ENCODE measurements at places on chromosomes 11 and 22.
A peak's percentile ranks its signal among the peaks of the same experiment; 100 is the strongest.

DNA sequence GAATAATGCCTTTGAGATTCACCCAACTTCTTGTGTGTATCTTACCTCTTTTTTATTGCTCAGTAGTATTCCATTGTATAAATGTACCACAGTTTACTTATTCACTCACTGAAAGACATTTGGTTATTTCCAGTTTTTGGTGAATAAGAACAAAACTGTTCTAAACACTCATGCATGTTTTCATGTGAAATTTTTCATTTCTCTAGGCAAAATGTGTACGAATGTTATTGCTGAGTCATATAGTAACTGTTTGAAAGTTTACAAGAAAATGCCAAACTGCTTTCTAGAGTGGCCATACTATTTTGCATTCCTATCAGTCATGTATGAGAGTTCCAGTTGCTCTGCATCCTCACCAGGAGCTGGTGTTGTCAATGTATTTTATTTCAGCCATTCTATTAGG is 8.8 kb upstream of the EMSY start:
- peak; percentile 4 for DNase-seq

- DNase-seq, result no peak
These were observed 21.6 kb downstream of the P2RY2 start for GRCh38 chr11:73239571-73240189.

GRCh38 chr11:116851626-116852025 is 14.2 kb upstream of the APOA1 start:
- DNase-seq, result no peak

- DNase-seq, result no peak
These were observed 11.2 kb upstream of the SYT8 start for GRCh38 chr11:1823376-1824220.

DNA sequence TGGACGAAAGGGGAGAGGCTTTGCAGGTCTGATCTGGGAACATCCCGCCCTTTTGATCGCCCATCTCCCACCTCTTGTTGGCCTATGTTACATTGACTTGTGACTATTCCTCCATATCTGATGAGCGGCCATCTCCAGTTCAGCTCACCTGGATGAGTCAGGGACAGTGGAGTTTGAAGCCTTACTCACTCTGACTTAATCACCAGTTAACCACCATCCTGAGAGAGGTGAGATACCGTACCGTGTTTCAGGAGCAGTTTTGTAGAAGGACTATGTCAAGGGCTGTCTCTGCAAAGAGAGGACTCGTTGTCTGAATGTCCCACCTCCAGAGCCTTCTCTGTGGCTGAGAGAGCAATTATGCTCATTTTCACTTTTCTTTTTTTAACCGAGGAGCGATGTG is 771.7 kb downstream of the NTM start:
- no peak for DNase-seq

- DNase-seq, result no peak
These were observed 927 bp downstream of the PRCP start for GRCh38 chr11:82899186-82899820.

GRCh38 chr11:130603335-130603906 is 155.0 kb downstream of the ADAMTS15 start:
- DNase-seq, result no peak

DNA sequence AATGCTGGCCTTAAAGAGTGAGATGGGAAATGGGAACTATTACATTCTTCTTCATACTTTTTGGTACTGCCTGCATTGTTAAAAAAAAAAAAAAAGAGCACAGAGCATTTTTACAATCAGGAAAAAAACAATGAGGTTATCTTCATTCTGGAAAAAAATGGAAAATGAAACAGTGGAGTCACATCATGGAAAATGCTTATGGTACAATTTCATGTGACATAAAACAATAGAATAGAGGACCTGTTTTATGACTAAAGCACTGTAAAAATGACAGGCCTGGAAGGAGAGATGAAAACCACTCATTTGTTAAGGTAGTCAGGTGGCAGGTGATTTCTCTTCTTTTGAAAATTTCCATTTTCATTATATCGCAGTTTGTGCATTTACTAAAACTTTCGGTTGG is 75.0 kb downstream of the TIMP3 start:
- DNase-seq, result no peak

GRCh38 chr11:91859666-91860065 is 365.0 kb upstream of the FAT3 start:
- DNase-seq, result no peak

- DNase-seq, result no peak
These were observed 21.0 kb downstream of the ZNRF3 start for GRCh38 chr22:28904211-28904896.
